ENCODE measurements at places on chromosomes 3 and 15.

GRCh38 chr3:191065181-191065805 lies 133.7 kb upstream of the OSTN start:
- H3K27ac ChIP-seq, result no peak overlapping the region
- H3K36me3 ChIP-seq, result no peaks in the 10 kb centered on the region
- no peaks in the 10 kb centered on the region for H3K27me3 ChIP-seq
- no peak overlapping the region for H3K4me3 ChIP-seq
- DNase-seq, result no peak

- DNase-seq, result no peak
- no peaks in the 10 kb centered on the region for H3K4me1 ChIP-seq
- H3K4me3 ChIP-seq, result no peak overlapping the region
- H3K36me3 ChIP-seq, result no peaks in the 10 kb centered on the region
- no peaks in the 10 kb centered on the region for H3K27me3 ChIP-seq
Measured at GRCh38 chr3:115922681-115923347, 299.5 kb downstream of the GAP43 start.

GRCh38 chr3:43688245-43688650 lies 2.5 kb upstream of the ABHD5 start:
- H3K27ac ChIP-seq, result no peak overlapping the region
- peaks cover 11% of the 10 kb centered on the region for H3K4me1 ChIP-seq
- H3K36me3 ChIP-seq, result no peaks in the 10 kb centered on the region
- no peak overlapping the region for H3K4me3 ChIP-seq
- H3K27me3 ChIP-seq, result no peaks in the 10 kb centered on the region

GRCh38 chr3:146813496-146813895 lies 208.3 kb upstream of the PLSCR5 start:
- no peak for DNase-seq
- no peaks in the 10 kb centered on the region for H3K4me1 ChIP-seq
- no peaks in the 10 kb centered on the region for H3K27me3 ChIP-seq
- no peaks in the 10 kb centered on the region for H3K36me3 ChIP-seq
- H3K4me3 ChIP-seq, result no peak overlapping the region

GRCh38 chr3:149234671-149235245 lies 13.1 kb upstream of the CP start:
- DNase-seq, result no peak
- H3K4me3 ChIP-seq, result no peak overlapping the region
- H3K36me3 ChIP-seq, result no peaks in the 10 kb centered on the region
- no peaks in the 10 kb centered on the region for H3K4me1 ChIP-seq
